ENCODE measurements at places on chromosomes 1 and 21. TPM values are rescaled to one million over a fixed set of nuclear protein-coding genes. Genes with fewer than 3 reads are reported as not detected.

DNA sequence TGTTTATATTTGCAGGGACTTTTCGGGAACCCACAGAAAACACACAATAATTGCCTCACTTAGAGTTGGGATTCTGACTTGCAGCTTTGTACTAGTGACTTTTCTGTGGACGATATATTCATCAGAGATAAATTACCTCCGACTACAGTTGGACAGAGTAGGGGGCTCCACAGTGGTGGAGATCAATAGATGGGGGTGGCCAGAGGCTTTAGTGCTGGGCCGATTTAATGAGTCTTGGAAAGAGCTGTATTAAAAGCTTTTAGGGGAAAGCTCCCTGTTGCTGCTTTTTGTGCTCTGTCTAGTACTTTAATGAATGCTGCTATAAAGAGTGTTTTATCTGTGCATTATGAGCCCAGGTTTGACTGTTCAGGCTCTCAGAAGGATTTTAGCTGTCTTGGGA, 359.2 kb upstream of the DPYD start:
- no peaks in the 10 kb centered on the region for H3K36me3 ChIP-seq
- H3K4me3 ChIP-seq = no peak overlapping the region
- no peak for DNase-seq
- H3K4me1 ChIP-seq = no peaks in the 10 kb centered on the region
- no peak overlapping the region for H3K27ac ChIP-seq
- no peaks in the 10 kb centered on the region for H3K27me3 ChIP-seq

DNA sequence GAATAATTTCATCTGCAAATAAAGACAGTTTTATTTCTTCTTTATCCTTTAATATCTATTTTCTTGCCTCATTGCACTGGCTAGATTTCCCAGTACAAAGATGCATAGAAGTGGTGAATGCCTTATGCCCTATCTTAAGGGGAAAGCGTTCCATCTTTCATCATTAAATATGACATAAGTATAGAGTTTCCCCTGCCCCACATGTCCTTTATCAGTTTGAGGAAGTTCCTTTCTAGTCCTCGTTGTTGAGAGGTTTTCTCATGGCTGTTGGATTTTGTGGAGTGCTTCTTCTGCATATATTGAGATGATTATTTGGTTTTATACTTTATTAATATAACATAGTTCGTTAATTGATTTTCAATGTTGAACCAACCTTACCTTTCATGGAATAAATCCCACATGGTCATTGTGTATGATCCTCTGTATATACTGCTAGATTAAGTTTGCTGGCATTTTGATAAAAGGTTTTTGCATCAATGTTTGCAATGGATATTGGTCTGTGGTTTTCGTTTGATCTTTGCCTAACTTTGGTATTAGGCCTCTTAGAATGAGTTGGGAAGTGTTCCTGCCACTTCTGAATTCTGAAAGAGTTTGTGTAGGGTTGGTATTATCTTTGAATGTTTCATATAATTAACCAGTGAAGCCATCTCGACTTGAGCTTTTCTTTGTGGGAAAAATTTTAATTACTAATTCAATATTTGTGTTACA, 15.6 kb downstream of the PRKACB start:
- H3K36me3 ChIP-seq = no peaks in the 10 kb centered on the region
- DNase-seq = no peak

- H3K4me3 ChIP-seq = no peak overlapping the region
- no peak for DNase-seq
- no peaks in the 10 kb centered on the region for H3K4me1 ChIP-seq
- no peaks in the 10 kb centered on the region for H3K36me3 ChIP-seq
Observed at GRCh38 chr1:208336137-208336518, 91.9 kb upstream of the PLXNA2 start.

GRCh38 chr1:57061369-57061768, 95.6 kb upstream of the C8B start:
- H3K27me3 ChIP-seq = no peaks in the 10 kb centered on the region
- H3K36me3 ChIP-seq = no peaks in the 10 kb centered on the region
- no peak overlapping the region for H3K27ac ChIP-seq
- no peaks in the 10 kb centered on the region for H3K4me1 ChIP-seq

GRCh38 chr1:22717037-22717760, 6.6 kb downstream of the EPHB2 start:
- peaks cover 7% of the 10 kb centered on the region for H3K27me3 ChIP-seq
- no peaks in the 10 kb centered on the region for H3K36me3 ChIP-seq
- H3K27ac ChIP-seq = no peak overlapping the region
- H3K4me1 ChIP-seq = peaks cover 10% of the 10 kb centered on the region

GRCh38 chr1:34547046-34547674, 207.7 kb upstream of the GJB5 start:
- no peaks in the 10 kb centered on the region for H3K36me3 ChIP-seq
- H3K4me1 ChIP-seq = no peaks in the 10 kb centered on the region
- no peak for DNase-seq
- no peak overlapping the region for H3K27ac ChIP-seq

- H3K4me3 ChIP-seq = no peak overlapping the region
- no peak overlapping the region for H3K27ac ChIP-seq
- H3K4me1 ChIP-seq = no peaks in the 10 kb centered on the region
Observed at GRCh38 chr1:113266788-113267187, 123.5 kb upstream of the MAGI3 start.

- no peaks in the 10 kb centered on the region for H3K36me3 ChIP-seq
- no peaks in the 10 kb centered on the region for H3K4me1 ChIP-seq
- no peak overlapping the region for H3K27ac ChIP-seq
Observed at GRCh38 chr1:170967042-170967910, 31.9 kb downstream of the MROH9 start.

DNA sequence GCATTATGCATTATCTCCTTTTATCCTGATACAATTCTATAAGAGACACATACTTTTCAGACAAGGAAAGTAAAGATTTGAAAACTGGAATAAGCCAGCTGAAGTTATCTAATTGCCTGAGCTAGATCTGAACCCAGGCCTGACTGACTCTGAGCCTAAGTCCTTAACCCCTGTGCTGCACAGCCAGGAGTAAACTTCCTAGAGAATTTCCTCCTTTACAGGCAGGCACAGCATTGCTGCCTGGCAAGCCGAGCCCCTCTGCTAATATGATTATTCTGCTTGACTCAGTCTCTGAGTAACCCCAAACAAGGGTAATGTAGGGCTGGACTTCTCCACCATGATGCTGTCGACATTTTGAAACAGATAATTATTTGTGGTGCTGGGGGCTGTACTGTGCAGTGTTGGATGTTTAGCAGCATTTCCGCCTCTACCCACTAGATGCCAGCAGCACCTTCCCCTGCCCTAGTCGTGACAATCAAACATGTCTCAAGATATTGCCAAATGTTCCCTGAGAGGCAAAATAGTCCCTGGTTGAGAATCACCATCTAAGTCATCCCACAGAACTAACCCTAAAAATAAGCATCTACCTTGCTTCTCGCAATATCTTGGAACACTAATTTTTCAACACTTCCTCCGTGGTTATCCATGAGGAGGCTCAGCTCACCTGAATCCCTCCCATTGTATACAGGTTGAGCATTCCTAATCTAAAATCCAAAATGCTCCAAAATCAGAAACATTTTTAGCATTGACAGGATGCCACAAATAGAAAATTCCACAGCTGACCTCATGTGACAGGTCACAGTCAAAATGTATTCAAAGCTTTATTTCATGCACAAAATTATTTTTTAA, 18.5 kb downstream of the CAMK1G start:
- H3K36me3 ChIP-seq = no peaks in the 10 kb centered on the region
- DNase-seq = no peak
- no peak overlapping the region for H3K27ac ChIP-seq
- no peaks in the 10 kb centered on the region for H3K27me3 ChIP-seq

- H3K36me3 ChIP-seq = no peaks in the 10 kb centered on the region
- H3K4me1 ChIP-seq = peaks cover 17% of the 10 kb centered on the region
- no peak for DNase-seq
- peak overlapping the region; percentile 33 for H3K27ac ChIP-seq
Observed at GRCh38 chr1:61226791-61227567, 144.6 kb downstream of the NFIA start.

DNA sequence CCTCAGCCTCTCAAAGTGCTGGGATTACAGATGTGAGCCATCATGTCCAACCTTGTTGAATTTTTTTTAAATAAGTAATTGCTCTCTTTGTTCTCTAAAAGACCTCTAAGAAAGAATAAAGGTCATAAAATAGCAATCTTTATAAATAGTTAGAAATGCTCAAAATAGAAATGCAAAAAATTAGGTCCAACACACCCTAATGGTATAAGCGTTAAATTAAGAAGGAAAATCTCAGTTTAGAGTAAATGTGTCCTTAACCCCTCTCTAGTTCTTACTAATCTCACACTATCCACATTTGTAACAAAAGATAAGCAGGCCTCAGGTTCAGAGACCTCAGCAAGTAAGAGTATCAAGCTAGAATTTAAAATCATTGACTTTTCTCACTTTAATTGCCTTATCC, 38.3 kb upstream of the GLIS1 start:
- no peaks in the 10 kb centered on the region for H3K4me1 ChIP-seq
- H3K27me3 ChIP-seq = no peaks in the 10 kb centered on the region
- H3K4me3 ChIP-seq = no peak overlapping the region
- no peak for DNase-seq

DNA sequence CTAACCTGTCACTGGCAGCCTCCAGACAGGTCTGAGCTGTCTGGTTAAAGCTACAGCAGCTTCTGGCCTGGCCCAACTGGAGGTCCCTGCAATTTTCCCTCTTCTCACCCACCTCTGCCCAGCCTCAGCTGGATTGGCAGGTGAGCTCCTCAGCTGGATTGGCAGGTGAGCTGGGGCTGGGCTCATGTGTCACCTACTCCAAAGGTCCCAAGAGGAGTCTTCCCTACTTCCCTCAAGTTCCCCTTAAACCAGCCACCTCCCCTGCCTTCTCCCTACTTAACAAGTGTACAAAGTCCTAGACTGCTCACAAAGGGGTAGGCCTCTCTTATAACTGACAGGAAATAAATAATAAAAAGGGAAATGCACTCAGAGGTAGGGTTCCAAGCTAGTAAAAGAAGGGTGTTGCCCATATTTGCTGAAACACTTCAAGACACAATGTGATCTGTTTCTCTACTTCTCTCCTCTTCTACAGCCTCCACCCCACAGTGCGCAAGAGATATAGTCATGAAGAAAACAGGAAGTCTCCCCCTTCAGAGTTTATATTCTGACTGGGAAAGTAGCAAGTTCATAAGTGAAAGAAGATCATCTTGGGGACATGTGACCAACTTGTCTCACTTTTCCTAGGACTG, at the start of gene GPA33:
TSS of gene GPA33 (minus strand) at position 64 of the 629 bp plus-strand sequence. CDS start 90 bp downstream, outside the sequence.
- H3K27ac ChIP-seq = peak within 1 kb of the TSS; percentile 59
- DNase-seq = no peak
- no peaks in the 10 kb centered on the region for H3K4me1 ChIP-seq
- H3K27me3 ChIP-seq = no peaks in the 10 kb centered on the region
- H3K36me3 ChIP-seq = no peaks in the 10 kb centered on the region
- H3K4me3 ChIP-seq = no peak within 1 kb of the TSS

GRCh38 chr1:67668660-67669059, 16.3 kb upstream of the GADD45A start:
- no peak for DNase-seq
- no peak overlapping the region for H3K4me3 ChIP-seq
- H3K27me3 ChIP-seq = no peaks in the 10 kb centered on the region
- no peaks in the 10 kb centered on the region for H3K36me3 ChIP-seq

DNA sequence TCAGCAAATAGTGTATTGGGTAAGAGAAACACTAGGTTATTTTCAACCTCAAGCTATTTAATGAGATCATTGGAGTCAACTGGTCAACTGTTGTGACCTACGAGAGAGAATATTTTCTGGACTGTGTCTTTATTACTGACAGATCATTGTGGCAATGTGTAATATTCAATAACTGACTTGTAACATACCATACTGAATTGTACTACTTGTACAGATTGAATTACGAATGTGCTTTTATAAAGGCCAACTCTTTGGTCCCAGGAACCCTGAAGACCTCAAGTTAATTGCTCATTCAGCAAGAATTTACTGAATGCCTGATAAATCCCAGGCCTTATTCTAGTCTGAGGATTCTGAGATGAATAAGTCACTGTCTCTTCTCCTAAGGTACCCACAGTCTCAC, 56.1 kb upstream of the CAMK1G start:
- H3K27ac ChIP-seq = no peak overlapping the region
- no peak overlapping the region for H3K4me3 ChIP-seq
- H3K27me3 ChIP-seq = no peaks in the 10 kb centered on the region
- DNase-seq = no peak

The APOBEC4 gene
- not detected for total RNA-seq

The RAB25 gene
- total RNA-seq = 62.0 TPM

The CDKN2C gene
- total RNA-seq = 9.6 TPM

The ABCG1 gene
- total RNA-seq = 62.6 TPM

The BRINP2 gene
- total RNA-seq = not detected

The CD101 gene
- total RNA-seq = 37.4 TPM

The KCNJ15 gene
- 80.1 TPM for total RNA-seq

The NFASC gene
- total RNA-seq = 24.1 TPM

The EPHA8 gene
- total RNA-seq = not detected

The PRAMEF20 gene
- not detected for total RNA-seq
